ENCODE measurements at places on chromosomes 11 and 22.

GRCh38 chr22:43931771-43932170 is 8.2 kb downstream of the PNPLA3 start:
- DNase-seq: no peak

- no peak for DNase-seq
Observed at GRCh38 chr22:19056951-19057401, 65.2 kb downstream of the DGCR2 start.

GRCh38 chr22:39920134-39920743 is 19.4 kb downstream of the GRAP2 start:
- DNase-seq: peak; percentile 40

GRCh38 chr11:91314521-91314920 is 910.1 kb upstream of the FAT3 start:
- DNase-seq: no peak

DNA sequence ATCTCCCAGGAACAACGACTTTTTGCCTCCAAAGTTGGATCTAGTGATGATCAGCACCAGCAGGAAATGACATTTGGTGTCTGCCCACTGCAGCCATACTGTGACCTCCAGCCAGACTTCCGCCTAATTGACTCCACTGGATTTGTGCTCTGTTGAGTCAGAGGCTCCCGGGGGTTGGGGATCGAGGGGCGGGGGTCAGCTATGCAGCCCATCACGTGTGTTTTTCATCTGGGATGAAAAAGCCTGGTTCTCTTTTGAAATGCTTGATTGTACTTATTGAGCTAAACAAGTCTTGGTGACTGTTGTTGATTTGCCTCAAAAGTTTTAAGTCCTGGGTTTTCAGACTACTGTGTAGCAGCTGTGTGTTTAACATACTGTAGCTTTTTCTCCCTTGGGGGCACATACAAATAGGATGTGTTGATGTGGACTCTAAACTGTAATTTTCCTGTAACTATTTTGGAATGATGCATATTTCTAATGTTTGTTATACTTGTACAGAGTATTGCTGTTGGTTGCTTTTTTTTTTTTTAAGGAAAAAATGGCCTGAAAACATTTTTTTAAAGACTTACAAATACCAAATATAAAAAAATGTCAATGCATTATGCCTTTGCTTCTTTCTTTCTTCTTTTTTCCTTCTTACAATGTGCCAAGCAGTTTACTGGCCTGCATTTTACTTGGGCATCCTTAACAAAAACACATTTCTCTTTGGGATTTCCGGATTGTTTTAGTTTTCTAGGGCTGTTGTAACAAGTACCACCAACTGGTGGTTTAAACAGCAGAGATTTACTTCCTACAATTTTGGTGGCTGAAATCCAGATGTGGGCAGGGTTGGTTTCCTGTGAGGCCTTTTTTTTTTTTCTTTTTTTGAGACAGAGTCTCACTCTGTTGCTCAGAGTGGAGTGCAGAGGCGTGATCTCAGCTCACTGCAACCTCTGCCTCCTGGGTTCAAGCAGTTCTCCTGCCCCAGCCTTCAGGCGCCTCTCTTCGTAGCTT is 46.1 kb upstream of the OR4B1 start:
- no peak for DNase-seq
